ENCODE measurements at places on chromosomes 6 and 20. TPM values are rescaled to one million over a fixed set of nuclear protein-coding genes. Genes with fewer than 3 reads are reported as not detected.

The ADGRB3 gene
- total RNA-seq = not detected

- H3K4me3 ChIP-seq = no peak overlapping the region
- no peaks in the 10 kb centered on the region for H3K27me3 ChIP-seq
- DNase-seq = no peak
- H3K36me3 ChIP-seq = peaks cover 5% of the 10 kb centered on the region
- no peaks in the 10 kb centered on the region for H3K4me1 ChIP-seq
Observed at GRCh38 chr6:162630069-162630468, 97.5 kb downstream of the PRKN start.

GRCh38 chr6:108652375-108652774, 91.7 kb downstream of the FOXO3 start:
- no peak overlapping the region for H3K4me3 ChIP-seq

DNA sequence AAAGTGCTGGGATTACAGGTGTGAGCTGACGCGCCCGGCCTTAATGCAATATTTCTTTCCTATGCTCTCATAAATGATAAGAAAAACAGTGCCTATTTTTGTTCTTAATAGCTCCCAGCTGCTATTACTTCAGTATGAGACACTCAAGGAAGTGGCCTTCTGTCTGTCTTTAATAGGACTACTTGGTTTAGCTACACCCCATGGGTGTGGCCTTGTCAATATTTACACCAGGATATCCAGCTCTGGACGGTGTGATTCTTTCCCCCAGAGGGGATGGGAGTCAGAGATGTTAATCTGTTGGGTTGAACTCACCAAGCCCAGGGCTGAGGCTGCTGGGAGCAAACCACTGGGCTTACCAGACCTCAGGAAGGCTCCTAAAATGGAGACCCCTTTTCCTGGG, 134.2 kb downstream of the CEP57L1 start:
- DNase-seq = no peak
- no peak overlapping the region for H3K4me3 ChIP-seq
- H3K27ac ChIP-seq = no peak overlapping the region

DNA sequence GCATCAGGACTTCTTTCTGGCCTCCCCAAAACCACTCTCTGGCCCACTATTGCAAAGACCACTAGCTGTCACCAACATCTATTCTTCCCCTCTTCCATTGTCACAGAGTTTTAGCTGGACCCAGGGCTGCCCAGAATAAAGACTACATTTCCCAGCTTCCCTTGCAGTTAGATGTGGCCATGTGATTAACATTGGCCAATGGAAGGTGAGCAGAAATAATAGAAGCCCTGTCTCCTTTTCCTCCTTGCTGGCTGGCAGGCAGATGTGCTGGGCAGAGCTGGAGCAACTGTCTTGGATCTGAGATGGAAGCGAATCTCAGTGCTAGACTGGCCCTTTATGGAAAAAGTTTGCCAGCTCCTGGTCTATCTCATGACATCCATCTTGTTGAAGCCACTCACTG, 97.0 kb downstream of the KCNB1 start:
- no peaks in the 10 kb centered on the region for H3K36me3 ChIP-seq
- H3K4me3 ChIP-seq = no peak overlapping the region
- no peaks in the 10 kb centered on the region for H3K4me1 ChIP-seq
- DNase-seq = peak; percentile 6
- peaks cover 25% of the 10 kb centered on the region for H3K27me3 ChIP-seq
- H3K27ac ChIP-seq = no peak overlapping the region

DNA sequence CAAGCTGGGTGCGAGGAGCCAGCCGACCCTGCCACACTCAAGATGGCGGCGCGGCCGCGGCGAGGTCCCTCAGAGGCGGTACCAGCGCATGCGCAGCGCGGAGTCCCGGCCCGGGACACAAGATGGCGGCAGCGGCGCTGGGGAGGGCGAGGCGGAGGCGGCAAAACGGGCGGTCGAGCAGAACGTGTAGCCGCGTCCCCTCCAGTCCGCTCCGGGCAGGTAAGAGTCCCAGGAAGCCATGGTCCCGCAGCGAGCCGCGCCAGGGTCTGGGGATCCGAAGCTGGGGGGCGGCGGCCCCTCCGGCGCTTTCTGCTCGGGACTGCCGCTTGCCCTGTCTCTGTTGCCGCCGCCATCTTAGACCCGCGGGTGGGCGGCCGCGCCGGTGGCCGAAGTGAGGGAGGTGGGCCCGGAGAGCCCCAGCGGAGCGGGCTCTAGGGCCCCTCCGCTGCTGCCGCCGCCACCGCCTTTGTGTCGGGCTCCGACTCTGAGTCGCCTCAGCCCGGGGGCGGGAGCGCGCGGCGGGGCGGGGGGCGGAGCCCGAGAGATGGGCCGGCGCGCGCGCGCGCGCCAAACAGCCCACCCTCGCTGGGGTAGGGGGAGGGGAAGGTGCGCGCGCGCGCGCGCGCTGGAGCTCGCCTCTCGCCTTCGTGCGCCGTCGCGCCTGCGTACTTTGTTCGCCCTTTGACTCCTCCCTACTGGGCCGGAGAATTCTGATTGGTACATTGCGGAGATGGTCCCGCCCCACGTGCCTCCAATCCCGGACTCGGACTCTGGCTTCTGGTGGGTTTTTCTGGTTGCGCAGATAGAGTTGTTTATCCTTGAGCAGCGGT, at the start of gene PCIF1:
PCIF1 (plus strand) TSS at position 98 of the 830 bp plus-strand sequence. CDS start 4,317 bp downstream, outside the sequence.
- H3K4me1 ChIP-seq = peaks cover 27% of the 10 kb centered on the region
- H3K36me3 ChIP-seq = peaks cover 22% of the 10 kb centered on the region

The XKR7 gene
- not detected for total RNA-seq

The CCM2L gene
- total RNA-seq = not detected

The ESR1 gene
- total RNA-seq = 0.48 TPM

The CD83 gene
- 22.0 TPM for total RNA-seq

- no peaks in the 10 kb centered on the region for H3K4me1 ChIP-seq
- DNase-seq = no peak
- no peaks in the 10 kb centered on the region for H3K36me3 ChIP-seq
- H3K27me3 ChIP-seq = peaks cover 17% of the 10 kb centered on the region
- no peak overlapping the region for H3K27ac ChIP-seq
Observed at GRCh38 chr20:47024461-47024937, 129.9 kb downstream of the EYA2 start.

- H3K4me3 ChIP-seq = no peak overlapping the region
- no peak overlapping the region for H3K27ac ChIP-seq
- no peaks in the 10 kb centered on the region for H3K36me3 ChIP-seq
- peaks cover 16% of the 10 kb centered on the region for H3K27me3 ChIP-seq
Observed at GRCh38 chr6:106918115-106918514, 56.4 kb downstream of the CD24 start.

DNA sequence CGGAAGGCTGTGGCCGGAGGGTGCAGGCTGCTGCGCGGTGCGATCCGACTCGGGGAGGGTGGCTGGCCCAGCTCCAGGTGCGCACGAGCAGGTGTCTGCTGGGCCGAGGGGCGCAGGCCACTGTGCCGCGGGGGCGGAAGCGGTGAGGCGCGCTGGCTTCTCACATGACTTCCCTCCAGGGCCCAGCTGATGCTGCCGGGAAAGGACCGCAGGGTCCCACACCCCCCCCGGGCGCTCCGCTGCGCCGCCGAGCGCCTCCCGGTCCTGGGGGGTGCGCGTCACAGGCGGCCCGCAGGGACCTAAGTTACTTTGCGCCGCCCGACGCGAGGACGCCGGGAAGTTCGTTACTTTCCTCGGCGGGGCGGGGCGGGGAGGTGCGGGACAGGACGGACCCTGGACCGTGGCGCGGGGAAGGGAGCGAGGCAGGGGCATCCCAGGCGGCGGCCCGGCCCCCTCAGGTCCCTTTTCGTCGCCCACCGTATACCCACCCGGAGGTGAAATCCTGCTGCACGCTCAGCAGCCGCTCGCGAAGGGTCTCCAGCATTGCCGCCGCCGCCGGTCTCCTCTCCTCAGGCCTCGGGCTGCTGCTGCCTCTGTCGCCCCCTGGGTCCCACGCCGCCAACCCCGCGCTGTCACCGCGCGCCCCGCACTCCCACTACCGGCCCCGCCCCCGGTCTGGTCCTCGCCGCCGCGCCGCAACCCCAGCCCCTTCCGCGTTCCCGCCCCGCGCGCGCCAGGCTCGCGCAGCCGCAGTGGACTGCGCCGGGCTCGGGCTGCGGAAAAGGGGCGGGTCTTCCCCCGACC, at the start of gene DTNBP1:
DTNBP1 (minus strand) TSS at position 703 of the 804 bp plus-strand sequence; CDS start at position 544, 159 bp downstream.
- peaks cover 33% of the 10 kb centered on the region for H3K4me1 ChIP-seq
- peaks cover 3% of the 10 kb centered on the region for H3K27me3 ChIP-seq
- peak within 1 kb of the TSS; percentile 78 for H3K4me3 ChIP-seq
- peak; percentile 90 for DNase-seq
- H3K36me3 ChIP-seq = peaks cover 16% of the 10 kb centered on the region

The OR2H2 gene
- total RNA-seq = not detected

GRCh38 chr6:18457065-18457737, 70.1 kb downstream of the RNF144B start:
- H3K27ac ChIP-seq = no peak overlapping the region
- peaks cover 2% of the 10 kb centered on the region for H3K4me1 ChIP-seq
- H3K27me3 ChIP-seq = no peaks in the 10 kb centered on the region
- H3K4me3 ChIP-seq = no peak overlapping the region
- DNase-seq = no peak
- peaks cover 28% of the 10 kb centered on the region for H3K36me3 ChIP-seq

- H3K36me3 ChIP-seq = peaks cover 34% of the 10 kb centered on the region
- DNase-seq = no peak
- H3K27me3 ChIP-seq = no peaks in the 10 kb centered on the region
- H3K4me1 ChIP-seq = peaks cover 13% of the 10 kb centered on the region
- no peak overlapping the region for H3K4me3 ChIP-seq
Observed at GRCh38 chr6:109760208-109760607, 69.1 kb downstream of the FIG4 start.

- no peaks in the 10 kb centered on the region for H3K27me3 ChIP-seq
- H3K4me1 ChIP-seq = peaks cover 65% of the 10 kb centered on the region
- H3K4me3 ChIP-seq = peak overlapping the region; percentile 8
- H3K36me3 ChIP-seq = peaks cover 54% of the 10 kb centered on the region
- H3K27ac ChIP-seq = peak overlapping the region; percentile 92
Observed at GRCh38 chr20:41428285-41428684, 61.7 kb upstream of the EMILIN3 start.

The CHRNA4 gene
- not detected for total RNA-seq

The RSPO4 gene
- total RNA-seq = not detected

The CDSN gene
- not detected for total RNA-seq

DNA sequence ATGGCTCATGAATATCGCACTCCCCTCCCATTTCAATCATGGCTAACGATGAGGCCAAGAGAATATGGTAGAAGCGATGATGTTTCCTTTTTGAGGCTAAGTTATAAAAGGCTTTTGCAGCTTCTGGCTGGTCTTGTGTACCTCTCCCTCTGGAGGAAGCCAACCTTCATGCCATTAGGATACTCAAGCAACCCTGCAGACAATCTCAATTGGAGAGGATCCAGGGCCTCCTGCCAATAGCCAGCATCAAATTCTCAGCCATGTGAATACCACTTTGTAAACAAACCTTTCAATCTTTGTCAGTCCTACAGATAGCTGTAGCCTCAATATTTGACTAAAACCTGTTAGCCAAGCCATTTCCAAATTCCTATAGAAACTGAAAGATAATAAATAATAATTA, 738.4 kb downstream of the KIF16B start:
- H3K27ac ChIP-seq = no peak overlapping the region
- no peak for DNase-seq
- no peak overlapping the region for H3K4me3 ChIP-seq
- no peaks in the 10 kb centered on the region for H3K36me3 ChIP-seq
- H3K4me1 ChIP-seq = no peaks in the 10 kb centered on the region

The TBXT gene
- not detected for total RNA-seq

The CGAS gene
- 22.2 TPM for total RNA-seq

GRCh38 chr6:144027932-144028587, 20.0 kb upstream of the PLAGL1 start:
- H3K27ac ChIP-seq = no peak overlapping the region
- peaks cover 3% of the 10 kb centered on the region for H3K27me3 ChIP-seq
- H3K4me3 ChIP-seq = no peak overlapping the region
- no peaks in the 10 kb centered on the region for H3K4me1 ChIP-seq

- no peaks in the 10 kb centered on the region for H3K27me3 ChIP-seq
- no peak overlapping the region for H3K27ac ChIP-seq
- H3K4me1 ChIP-seq = no peaks in the 10 kb centered on the region
- DNase-seq = no peak
- no peaks in the 10 kb centered on the region for H3K36me3 ChIP-seq
Observed at GRCh38 chr6:47168180-47168579, 126.0 kb upstream of the ADGRF1 start.

- peaks cover 16% of the 10 kb centered on the region for H3K4me1 ChIP-seq
- no peak for DNase-seq
- H3K27me3 ChIP-seq = no peaks in the 10 kb centered on the region
- H3K27ac ChIP-seq = no peak overlapping the region
- no peak overlapping the region for H3K4me3 ChIP-seq
Observed at GRCh38 chr20:47262365-47263013, 94.0 kb downstream of the ZMYND8 start.

DNA sequence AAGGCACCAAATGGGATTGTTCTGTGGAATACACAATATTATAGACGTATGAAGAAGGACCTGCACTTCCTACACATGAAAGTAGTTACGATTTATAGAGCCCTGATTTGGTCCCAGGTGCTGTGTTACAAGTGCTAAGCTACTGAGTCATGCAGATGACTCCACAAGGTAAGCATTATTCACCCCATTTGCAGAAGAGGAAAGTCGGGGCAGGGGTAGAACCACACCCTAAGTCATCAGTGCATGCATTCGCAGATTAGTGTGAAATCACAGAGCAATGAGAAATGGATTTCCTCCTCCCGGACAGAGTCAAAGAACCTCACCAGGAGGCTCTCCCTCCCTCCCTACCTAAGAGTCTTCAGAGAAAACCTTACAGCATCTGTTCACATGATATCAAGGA, 279.5 kb downstream of the LRFN2 start:
- DNase-seq = no peak
- H3K36me3 ChIP-seq = no peaks in the 10 kb centered on the region
- H3K4me3 ChIP-seq = no peak overlapping the region
- peaks cover 36% of the 10 kb centered on the region for H3K27me3 ChIP-seq
- H3K27ac ChIP-seq = no peak overlapping the region

DNA sequence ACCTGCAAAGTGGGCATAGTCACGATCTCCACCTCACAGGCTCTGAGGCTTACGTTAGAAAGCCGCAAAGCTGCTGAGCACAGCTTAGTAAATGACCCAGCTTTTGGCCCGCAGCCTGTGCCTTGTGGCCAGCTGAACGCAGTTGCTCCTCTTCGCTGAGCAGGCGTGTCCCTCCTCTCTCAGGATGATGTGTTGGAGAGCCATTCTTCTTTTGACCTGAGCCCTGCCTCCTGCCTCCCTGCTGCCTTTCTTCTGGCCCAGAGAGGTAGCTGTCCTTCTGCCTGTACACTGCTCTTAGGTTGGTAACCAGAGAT, 47.6 kb upstream of the MYL9 start:
- no peaks in the 10 kb centered on the region for H3K27me3 ChIP-seq
- DNase-seq = no peak
- peaks cover 29% of the 10 kb centered on the region for H3K4me1 ChIP-seq
- no peak overlapping the region for H3K4me3 ChIP-seq
- peak overlapping the region; percentile 37 for H3K27ac ChIP-seq

The COL11A2 gene
- total RNA-seq = 2.0 TPM

DNA sequence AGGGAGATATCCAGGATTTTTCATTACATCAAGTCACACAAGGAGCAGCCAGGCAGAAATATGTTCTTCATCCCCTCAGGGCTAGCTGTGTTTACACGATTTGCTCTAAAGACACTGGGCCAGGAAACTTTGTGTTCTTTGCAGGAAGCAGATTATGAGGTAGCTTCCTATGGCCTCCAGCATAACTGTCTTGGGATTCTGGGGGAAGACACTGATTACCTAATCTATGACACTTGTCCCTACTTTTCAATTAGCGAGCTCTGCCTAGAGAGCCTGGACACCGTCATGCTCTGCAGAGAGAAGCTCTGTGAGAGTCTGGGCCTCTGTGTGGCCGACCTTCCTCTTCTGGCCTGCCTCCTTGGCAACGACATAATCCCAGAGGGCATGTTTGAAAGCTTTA, 11.2 kb downstream of the FAM120B start:
- H3K4me1 ChIP-seq = peaks cover 29% of the 10 kb centered on the region
- H3K36me3 ChIP-seq = peaks cover 27% of the 10 kb centered on the region
- no peaks in the 10 kb centered on the region for H3K27me3 ChIP-seq
- H3K4me3 ChIP-seq = no peak overlapping the region
- no peak overlapping the region for H3K27ac ChIP-seq

Data from activated CD4-positive, alpha-beta T cell treated with anti-CD3 and anti-CD28 coated beads for 36 hours (primary cell).